ENCODE measurements at places on chromosomes 6 and 20.

- no peaks in the 10 kb centered on the region for H3K4me1 ChIP-seq
- H3K27me3 ChIP-seq, result no peaks in the 10 kb centered on the region
- no peak overlapping the region for H3K27ac ChIP-seq
- no peak overlapping the region for H3K4me3 ChIP-seq
Measured at GRCh38 chr6:101818051-101818450, 424.5 kb downstream of the GRIK2 start.

DNA sequence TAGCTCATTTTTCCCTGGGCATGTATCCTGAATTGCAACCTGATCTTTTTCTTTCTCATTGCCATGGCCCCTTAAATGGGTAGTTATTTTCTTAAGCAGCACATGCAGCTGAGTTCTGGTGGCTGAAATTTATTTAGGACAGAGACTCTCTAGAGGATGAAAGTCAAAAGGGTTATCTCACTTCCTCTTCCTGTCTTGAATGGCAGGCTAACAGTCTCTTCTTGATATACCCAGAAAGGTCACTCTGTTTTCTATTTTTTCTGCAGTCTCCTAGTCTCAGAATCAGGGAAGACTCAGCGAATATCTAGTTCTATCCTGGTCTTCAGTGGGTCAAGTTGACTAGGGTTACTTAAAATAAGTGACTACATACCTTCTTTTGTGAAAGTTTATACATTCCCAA, 243.3 kb downstream of the EPHA7 start:
- no peaks in the 10 kb centered on the region for H3K4me1 ChIP-seq
- no peaks in the 10 kb centered on the region for H3K27me3 ChIP-seq
- no peaks in the 10 kb centered on the region for H3K36me3 ChIP-seq

DNA sequence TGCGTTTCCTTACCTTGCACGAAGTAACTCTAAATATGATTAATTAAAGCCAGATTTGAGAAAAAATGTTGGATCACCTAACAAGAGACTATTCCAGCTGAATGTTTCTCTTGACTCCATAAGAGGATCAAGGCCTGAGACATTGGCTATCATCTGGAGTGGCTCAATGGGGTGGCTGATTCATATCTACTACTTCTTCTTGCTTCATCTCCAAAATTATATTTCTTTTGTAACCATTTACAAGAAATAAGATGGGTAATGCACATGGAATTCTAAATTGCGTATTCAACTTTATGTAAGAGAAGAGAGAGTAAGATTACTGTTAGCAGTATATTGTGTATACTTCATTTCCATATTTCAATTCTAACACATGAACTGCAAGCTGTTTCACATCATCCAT, 819.0 kb upstream of the EYS start:
- no peaks in the 10 kb centered on the region for H3K36me3 ChIP-seq
- H3K4me3 ChIP-seq, result no peak overlapping the region
- no peak overlapping the region for H3K27ac ChIP-seq

- no peak overlapping the region for H3K27ac ChIP-seq
- peaks cover 12% of the 10 kb centered on the region for H3K27me3 ChIP-seq
- no peaks in the 10 kb centered on the region for H3K36me3 ChIP-seq
- DNase-seq, result no peak
- H3K4me3 ChIP-seq, result no peak overlapping the region
- peaks cover 13% of the 10 kb centered on the region for H3K4me1 ChIP-seq
Measured at GRCh38 chr6:137496368-137496767, 2.2 kb upstream of the OLIG3 start.

All from liver (tissue), 10 donors.